ENCODE measurements at places on chromosomes 2 and 18.
A peak's percentile ranks its signal among the peaks of the same experiment; 100 is the strongest.

DNA sequence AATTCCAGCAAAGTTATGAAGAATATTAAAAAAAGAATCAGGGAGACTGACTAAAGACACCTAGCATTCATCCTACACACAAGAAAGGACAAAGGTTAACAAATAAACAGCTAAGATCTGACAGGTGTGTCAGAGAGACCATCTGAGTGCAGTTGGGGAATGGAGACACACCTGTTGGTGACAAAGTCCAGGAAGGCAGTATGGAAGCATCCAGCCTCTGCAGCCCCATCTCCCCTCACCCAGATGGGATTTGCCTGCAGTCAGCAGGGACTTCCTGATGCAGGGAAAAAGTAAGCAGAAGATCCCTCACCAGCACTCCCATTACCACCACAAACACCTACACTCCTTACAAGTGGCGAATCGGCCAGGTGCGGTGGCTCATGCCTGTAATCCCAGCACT lies 37.9 kb downstream of the USP34 start:
- no peak for DNase-seq

- no peak for DNase-seq
Measured at GRCh38 chr2:35933031-35933430, 422.5 kb upstream of the CRIM1 start.

DNA sequence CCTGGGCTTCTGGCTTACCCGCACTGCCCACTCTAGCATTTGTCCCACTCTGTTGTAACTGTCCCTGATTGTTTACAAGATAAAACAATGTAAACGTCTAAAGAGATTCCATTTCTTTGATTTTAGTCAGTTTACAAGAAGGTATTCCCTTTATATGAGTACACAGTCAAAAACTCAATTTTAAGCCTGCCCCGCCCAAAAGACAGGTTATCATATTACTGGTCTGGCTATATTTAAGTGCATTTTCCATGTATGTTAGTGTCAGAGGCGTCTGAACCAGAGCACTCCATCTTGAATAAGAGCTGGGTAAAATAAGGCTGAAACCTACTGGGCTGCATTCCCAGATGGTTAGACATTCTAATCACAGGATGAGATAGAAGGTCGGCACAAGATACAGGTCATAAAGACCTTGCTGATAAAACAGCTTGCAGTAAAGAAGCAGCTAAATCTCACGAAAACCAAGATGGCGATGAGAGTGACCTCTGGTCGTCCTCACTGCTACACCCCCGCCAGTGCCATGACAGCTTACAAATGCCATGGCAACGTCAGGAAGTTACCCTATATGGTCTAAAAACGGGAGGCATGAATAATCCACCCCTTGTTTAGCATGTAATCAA lies 15.0 kb downstream of the GPR45 start:
- DNase-seq: no peak

DNA sequence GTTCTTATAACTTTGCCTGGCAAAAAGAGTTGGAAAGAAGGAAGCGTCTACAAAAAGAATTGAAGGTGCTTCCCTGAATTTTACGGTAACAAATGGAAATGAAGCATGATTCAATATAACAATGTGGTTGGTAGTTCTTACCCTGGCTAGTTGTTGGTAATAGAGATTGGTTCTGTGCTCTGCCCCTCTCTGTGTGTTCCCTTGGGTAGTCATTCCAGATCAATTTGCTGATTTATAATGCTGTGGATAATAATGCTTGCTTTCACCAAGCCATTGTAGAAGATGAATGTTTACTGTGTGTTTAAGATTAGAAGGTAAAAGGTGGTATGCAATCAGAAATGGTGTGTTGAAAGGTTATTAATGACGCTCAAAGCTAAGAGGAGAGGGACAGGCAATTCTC lies 577.8 kb upstream of the NXPH2 start:
- no peak for DNase-seq

GRCh38 chr2:238865015-238865719 lies 17.3 kb downstream of the TWIST2 start:
- no peak for DNase-seq

DNA sequence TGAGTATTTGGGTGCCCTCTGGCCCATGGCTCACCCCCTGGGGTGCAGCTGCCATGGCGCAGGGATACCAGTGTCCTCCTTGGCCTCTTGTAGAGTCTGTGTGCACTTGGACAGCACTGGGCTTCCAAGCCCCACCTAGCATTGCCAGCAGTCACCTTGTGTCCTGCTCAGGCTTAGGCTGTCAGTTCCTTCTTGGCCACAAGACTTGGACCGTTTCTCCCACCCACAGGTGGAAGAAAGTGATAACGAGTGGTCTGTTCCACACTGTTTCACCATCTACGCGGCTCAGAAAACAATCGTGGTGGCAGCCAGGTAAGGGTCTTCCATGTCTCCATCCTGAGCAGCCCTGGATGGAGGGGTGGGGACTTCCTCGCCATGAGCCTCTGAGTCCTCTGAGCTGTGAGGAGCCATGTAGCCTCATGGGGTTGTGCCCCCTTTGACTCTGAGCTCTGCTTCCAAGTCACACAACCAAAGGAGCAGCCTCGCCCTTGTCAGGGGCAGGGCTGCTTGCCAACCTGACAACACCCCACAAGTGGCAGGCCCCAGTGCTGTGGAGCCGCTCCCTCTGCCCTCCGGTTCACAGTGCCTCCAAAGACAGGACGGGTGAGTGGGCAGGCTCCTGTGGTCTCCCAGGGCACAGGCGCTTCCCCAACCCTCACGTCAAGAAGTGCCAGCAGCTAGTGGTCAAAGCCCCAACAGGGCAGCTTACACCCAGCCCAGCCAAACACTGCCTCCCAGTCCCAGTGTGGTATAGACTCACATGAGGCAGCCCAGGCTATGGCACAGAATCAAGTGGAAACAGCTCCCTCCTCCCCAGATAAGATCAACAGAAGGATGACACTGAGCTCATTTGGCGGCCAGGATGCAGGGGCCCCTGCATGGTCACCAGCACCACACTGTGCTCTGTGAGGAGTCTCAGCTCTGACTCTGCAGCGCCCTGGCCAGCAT lies 18.4 kb downstream of the STK25 start:
- no peak for DNase-seq

DNA sequence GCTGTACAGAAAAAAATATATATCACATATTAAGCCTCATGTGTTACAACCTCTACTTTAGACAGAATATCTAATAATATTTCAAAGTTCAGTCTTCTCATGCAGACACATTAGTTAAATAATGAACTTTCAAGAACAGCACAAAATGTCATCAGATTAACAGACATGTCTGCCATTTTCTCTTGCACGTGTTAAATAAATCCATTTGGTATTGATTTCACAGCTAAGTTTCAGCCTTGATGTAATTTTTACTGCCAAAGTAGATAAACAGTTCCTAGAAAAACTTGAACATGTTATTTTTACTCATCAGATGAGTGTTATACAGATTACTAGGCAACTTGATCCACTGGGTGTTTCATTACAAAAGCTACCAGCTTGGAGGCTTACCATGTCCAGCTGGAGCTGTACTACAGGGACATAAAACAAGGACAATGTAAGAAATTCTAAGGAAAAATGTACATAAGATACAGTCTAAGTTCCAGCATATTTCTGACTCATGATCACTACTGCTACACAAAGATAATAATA lies 290.7 kb upstream of the DDX18 start:
- DNase-seq: no peak

GRCh38 chr2:108253106-108253505 lies 13.3 kb downstream of the SULT1C3 start:
- no peak for DNase-seq

- DNase-seq: no peak
Measured at GRCh38 chr2:37794717-37795116, 123.3 kb upstream of the CDC42EP3 start.

DNA sequence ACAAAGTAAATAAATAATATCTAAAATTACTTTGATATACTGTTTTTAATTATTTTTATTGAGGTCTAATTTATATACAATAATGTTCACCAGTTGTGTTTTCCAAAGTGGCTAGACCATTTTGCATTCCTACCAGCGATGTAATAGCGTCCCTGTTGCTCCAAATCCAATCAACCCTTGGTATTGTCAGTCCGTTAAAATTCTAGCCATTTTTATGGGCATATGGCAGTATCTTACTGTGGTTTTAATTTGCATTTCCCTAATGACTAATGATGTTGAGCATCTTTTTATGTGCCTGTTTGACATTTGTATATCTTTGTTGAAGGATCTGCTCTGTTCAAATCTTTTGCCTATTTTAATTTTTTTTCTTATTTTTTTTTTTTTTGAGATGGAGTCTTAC lies 185.0 kb downstream of the PRPF40A start:
- no peak for DNase-seq

DNA sequence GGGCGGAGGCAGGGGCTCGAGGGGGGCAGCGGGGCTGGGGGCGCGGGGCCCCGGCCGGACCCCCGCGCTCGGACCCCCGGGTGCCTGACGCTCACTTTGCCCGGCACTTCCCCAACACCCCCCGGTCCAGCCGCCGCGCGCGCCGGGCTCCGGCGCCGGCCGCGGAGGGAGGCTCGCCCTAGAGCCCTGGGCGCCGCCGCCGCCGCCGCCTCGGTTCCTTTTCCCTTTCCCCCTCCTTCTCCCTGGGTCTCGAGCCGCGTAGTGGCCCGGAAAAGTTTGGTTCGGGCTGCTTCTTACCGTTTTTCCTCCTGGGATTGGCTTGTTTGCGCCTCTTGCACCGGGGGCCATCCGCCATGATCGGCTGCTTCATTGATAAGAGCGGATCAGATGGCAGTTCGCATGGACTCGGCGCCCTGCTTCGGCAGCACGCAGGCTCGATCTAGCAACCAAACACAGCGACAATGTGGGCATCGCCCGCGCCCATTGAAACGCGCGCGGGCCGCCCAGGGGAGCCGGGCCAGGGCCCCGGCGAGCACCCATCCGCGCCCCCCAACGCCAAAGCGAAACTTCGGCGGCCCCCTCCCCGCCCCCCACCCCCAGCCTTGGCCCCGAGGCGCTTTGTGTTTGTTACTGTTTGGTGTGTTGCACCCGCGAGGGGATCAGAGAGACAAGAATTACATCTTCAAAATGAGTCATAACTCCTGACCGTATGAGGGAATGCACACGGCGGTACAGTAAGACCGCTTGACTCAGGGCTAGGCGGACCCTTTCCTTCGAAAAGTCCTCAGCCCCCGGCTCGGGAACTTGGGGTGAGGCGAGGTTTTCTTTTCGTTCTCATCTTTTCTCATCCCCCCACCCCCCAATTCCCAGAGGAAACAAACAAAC lies 2.7 kb downstream of the ZEB2 start:
- peak; percentile 69 for DNase-seq

DNA sequence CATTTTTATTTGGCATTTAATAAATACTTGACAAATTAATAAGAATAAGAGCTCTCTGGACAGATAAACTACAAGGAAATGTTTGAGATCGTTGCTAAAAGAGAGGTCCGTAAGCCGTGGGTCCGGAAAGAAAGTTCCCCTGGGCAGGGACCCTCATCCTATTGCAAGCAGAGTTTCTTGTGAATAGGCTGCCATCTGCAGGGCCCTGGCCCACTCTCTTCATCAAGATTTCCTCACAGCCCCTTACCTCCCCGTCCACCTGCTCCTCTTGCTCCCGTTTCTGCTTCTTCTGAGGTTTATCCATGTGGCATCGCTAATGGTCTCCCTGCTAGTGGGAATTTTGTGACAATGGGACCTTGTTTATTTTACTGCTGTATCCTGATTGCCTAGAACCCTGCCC lies 30.1 kb upstream of the MC5R start:
- no peak for DNase-seq

DNA sequence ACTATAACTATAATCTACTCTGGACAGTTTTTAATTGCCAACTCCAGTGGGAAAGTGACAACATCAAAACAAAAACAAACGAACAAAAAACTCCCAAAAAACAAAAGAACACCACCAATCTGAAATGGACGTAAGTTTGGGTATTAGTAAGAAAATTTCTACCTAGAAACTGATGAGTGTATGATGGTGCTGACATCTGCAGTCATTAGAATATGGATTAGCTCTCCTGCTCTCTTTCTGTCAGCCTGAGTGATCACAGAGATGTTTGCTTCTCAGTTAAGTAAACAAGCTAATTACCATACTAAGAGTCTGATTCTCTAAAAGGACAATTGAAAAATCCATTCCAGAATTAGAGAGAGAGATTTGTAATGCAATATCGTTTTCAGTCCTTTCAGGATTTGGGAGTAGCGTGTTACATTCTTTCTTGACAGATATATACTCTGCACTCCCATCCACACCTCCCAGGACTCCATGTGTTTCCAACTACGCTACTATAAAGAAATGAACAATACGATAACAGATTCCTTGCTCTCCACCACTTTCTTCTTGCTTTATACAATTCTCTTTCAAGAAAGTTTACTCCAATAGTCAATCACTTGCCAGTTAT lies 1347.4 kb upstream of the PIK3C3 start:
- DNase-seq: no peak

DNA sequence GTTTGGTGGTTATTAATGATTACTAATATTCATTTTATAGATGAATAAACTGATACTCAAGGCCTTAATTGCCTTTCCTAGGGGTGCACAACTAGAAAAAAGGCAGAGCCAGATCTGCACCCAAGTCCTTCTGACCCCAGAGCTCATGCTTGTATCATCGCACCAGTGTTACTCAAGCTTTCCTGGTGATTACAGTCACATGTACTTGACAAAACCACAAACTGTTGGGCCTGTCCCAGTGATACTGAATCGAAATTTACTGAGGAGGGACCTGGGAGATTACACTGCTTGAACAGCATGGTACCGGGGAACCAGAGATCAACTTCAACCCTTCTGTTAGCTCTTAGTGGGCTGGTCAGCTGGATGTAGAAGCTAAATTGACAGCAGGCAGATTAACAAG lies 33.7 kb downstream of the FASTKD2 start:
- DNase-seq: no peak

GRCh38 chr2:129092956-129093355 lies 774.3 kb upstream of the HS6ST1 start:
- no peak for DNase-seq

DNA sequence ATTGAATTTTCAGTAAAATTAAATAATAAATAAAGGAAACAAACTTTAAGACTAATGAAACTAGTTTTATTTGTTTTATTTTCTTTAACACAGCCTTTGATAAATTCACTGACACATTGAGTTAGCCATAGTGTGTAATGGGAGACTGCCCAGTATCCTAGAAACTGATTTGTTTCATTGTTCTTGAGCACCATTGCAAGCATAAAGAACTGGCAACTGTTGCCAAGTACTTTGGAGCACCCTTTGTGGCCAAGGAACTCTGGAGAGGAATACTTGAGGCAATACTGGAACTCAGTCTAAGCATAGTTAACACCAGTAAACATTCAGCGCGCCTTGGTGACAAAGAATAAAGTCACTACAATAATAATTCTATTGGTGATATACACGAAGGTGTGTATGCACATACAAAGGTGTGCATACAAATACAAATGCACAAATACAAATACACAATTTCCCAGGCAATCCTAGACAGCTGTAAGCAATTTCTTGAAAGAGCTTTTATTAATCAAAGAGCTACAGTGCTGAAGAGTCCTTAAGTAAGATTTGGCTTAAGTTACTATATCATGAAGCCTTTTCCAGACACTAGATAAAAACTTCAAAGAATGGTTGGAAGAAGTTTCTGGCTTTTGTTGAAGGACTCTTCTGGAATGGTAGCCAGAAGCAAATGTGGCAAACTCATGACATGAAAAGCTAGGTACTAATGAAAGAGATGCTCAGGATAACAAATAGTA lies 1371.2 kb downstream of the LRP1B start:
- no peak for DNase-seq

Measured in CD4-positive, alpha-beta T cell treated with Interleukin-12 subunit alpha and Interleukin-12 subunit beta, for 1 hour (primary cell).